ENCODE measurements at places on chromosomes 16 and 17. TPM values are rescaled to one million over a fixed set of nuclear protein-coding genes. Genes with fewer than 3 reads are reported as not detected.

DNA sequence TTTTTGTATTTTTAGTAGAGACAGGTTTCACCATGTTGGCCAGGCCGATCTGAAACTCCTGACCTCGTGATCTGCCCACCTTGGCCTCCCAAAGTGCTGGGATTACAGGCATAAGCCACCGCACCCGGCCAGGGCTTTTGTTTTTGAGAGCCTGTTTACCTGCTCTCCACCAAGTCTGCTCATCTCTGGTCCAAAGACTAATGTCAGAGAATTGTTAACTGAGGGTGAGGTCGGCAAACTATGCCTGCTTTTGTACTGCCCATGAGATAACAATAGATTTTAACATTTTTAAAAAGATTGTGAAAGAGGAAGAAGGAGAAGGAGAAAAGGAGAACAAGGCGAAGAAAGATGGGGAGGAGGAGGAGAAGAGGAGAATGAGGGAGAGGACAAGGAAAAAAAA, 26.0 kb downstream of the TMEM238L start:
- DNase-seq, result no peak

DNA sequence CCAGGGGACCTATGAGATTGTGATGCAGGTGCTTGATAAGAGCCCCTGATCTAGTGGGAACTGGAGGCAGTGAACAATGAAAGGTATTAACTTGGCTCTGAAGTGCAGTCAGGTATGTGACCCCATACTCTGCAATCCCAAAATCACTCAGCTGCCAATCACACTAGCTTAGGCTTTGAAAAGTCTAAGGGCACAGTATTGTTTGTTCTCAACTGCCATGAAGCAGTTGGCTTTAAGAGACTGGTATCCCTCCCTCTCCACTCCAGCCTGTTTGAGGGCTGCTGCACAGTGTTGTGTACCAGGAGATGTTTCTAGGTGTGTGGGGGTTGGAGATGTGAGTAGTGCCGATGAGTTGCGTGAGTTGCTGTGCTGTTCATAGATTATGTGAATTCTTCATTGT, 2.4 kb downstream of the YPEL2 start:
- DNase-seq, result no peak

DNA sequence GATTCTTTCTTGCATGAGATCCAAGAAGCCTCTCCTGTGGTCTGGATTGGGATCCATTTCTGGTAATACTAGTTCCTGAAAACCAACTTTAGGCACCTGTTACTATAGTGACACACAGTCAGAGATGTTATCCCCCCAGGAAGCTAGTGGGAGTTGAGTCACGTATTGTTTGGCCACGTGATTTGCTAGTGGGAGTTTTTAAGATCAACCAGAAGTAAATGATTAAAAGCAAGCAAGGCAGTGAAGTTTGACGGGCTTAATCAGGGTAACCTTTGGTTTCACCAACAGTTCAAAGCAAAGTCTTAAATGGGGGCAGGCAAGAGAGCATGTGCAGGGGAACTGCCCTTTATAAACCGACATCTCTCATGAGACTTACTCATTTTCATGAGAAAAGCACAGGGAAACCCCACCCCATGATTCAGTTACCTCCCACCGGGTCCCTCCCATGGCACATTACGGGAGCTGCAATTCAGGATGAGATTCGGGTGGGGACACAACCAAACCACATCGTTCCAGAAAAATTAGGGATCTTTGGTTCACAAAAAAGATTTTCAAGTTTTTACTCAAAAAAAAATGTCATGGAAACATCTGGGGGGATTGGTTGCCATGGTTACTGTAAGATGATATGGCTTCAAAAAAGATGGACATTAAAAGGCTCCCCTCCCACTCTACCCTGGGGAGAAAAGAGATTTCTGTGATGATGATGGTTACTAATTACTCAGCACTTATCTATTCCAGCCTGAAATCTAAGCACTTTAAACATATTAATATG, 483.1 kb upstream of the ERCC4 start:
- no peak for DNase-seq

DNA sequence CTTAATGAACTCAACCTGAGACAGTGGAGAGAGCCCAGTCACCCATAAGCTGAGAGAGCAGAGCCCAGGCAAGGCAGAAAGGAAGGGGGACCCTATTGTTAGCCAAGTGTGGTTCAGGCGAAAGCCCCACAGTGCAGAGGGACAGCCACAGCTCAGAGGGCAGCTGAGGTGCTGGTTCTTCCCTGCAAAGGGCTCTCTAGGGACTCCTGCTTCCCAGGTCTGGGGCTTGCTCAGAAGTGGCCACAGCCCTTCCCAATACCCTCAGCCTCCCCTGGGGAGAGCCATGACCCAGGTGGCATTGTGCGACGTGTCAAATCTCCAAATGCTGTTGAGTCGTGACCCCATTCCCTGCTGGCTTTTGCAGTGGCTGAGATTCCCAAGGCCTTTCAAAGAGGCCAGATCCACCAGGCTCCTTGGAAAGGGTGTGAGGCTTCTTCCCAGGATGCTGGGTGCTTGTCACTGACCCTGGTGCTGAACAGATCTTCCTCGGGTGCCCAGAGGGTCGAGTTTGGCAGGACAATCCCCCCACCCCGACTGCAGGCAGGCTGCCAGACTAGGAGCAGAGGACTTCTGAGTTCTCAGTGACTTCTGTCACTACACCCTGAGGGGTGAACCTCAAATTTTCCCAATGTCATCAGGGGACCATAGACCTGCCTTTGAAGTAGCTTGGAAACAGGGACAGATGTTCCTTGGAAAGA, 2.5 kb upstream of the CCL17 start:
- DNase-seq, result no peak

GRCh38 chr16:57955572-57956188, 15.2 kb downstream of the CNGB1 start:
- no peak for DNase-seq

DNA sequence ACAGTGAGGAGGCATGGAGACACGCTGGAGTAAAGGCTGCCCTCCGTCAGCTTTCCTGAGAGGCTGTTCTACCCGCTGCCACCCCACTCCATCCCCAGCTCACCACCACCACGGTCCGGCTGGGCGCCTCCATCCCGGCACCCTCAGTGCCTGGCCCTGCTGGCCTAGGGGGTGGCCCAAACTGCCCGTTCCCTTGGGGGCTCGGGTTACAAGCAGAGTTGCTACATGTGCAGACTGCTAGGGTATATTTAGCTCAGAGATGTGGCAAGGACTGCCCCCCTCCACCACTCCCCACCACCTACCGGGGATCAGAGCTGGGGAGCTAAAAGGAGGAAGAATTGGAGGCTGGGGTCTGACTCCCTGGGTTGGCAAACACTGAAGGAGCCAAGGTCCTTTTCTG, 4.1 kb downstream of the CACNB1 start:
- no peak for DNase-seq

DNA sequence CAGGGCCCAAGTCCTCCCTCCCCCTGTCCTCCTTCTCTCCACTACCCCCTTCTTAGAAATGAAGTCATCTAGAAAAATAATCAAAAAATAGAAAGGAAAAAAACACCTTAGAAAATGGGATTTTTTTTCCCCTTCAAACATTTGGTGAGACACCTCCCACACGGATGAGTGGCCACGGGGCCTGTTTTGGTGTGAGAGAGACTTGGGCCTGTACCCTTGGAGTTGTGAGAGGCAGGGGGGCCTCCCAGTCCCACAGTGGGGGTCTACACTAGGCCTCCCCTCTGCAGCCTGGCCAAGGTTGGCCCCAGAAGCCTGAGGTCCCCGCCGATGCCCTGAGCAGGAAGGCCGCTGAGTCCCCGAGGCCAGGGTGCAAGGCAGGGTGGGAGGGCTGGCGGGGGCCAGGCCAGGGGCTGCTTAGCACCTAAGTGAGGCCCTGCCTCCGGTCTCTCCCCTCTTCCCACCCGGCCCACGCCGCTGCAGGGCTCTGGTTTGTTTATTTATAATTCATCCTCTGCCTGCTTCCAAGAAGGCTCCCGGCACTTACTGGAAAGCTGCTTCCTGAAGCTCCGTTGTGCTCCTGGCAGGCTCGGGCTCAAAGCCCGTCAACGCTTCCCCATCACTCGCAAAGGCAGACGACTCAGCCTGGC, 26.4 kb downstream of the NPTX1 start:
- no peak for DNase-seq

- no peak for DNase-seq
Observed at GRCh38 chr16:23141959-23142740, 7.1 kb downstream of the USP31 start.

- no peak for DNase-seq
Observed at GRCh38 chr16:73793260-73793659, 503.4 kb upstream of the PSMD7 start.

- peak; percentile 89 for DNase-seq
Observed at GRCh38 chr17:12730931-12731521, 58.3 kb upstream of the ARHGAP44 start.

DNA sequence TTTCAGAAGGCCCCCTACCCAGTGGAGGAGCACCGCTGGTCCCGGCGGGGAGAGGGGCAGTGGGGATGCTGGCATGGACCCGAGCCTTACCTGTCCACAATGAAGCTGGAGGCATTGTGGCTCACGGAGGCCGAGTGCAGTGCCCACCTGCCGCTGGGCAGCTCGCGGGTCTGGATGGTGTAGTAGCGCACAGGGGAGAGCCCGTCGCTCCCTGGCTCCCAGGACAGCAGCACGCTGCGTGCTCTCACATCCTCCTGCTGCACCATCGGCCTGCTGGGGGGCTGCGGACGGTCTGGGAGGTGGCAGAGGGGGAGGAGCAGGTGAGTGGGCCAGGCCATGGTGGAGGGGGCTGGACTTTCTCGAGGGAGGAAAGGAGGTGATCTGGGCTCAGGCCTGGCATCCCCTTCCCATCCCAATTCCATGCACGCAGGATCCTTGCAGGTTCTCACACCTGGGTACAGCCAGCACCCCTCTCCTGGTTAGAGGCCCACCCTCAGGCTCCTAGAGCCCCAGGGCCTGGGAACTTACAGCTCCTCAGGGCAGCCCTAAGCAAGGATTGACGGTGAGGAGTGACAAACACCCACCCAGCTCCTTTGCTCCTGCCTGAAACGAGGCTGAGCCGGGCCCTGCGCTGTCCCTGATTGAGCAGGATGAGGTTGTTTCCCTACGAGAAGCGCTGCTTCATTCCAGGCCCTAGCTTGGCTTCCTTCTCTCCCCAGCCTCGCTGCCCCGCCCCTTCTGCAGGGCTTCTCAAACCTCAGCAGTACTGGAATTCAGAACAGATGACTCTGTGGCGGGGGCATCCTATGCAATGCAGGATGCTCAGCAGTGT, 76.2 kb upstream of the CDC42EP4 start:
- DNase-seq, result no peak

DNA sequence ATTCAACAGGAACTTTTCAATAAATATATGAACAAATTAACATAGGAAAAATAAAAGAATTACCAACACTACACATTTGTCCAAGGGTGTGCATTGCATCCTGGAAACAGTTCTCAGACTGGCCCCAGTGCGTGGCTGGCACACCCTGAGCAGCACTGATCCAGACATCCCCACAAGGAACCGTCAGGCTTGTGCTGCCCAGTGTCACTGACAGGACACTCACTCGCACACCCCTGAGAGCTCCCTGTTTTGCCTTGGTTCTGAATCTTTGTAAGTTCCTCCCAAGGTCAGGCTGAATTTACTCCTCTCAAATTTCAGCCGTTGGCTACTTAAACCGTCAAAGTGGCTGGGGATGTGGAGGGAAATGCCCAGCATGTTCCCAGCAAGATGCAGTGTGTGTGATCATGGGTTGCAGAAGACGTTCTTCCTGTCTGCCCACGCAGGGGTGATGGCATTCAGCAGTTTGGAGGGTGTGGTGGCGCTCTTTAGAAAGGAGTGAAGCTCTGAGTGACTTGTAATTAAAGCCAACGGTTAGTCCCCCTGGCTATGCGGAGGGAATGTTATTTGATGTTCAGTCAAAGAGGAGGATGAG, 1.7 kb downstream of the MT2A start:
- no peak for DNase-seq

DNA sequence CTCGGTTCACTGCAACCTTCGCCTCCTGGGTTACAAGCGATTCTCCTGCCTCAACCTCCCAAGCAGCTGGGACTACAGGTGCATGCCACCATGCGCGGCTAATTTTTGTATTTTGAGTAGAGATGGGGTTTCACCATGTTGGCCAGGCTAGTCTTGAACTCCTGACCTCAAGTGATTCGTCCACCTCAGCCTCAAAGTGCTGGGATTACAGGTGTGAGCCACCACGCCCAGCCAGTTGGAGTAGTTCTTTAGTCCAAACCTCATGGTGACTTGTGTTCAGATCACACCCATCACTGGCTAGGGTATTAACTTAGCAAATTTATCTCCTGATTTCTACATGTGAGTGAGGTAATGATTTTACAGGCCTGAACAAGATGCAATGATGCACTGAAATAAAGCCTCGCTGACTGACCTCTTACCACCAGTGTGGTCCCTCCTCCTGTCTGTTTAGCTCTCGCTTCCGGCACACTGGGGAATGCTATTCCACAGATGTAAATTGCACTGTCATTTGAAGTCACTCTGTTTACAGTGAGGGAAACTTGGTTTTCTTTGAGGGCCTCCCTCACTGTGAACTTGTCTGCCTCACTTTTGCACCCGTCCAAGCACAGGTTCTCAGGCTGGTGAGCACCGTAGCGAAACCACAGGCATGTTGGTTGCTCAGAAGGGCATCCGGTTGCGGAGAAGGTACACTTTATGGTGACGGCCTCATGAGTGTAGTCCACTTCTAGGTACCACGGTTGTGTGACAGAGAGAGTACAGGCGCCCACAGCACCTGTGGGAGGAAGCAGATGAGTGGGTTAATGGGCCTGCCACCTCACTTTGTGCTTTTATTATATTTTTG, 5.5 kb downstream of the IGSF6 start:
- DNase-seq, result no peak

The TBC1D3K gene
- total RNA-seq, result not detected

The CCDC40 gene
- total RNA-seq, result 8.9 TPM

The RASL10B gene
- 15.9 TPM for total RNA-seq

The FXR2 gene
- total RNA-seq, result 36.1 TPM

The KRTAP4-6 gene
- total RNA-seq, result not detected

Data from H9 (cell line).